ENCODE measurements at places on chromosomes 3 and 15.

GRCh38 chr3:171789759-171790505 lies 20.4 kb downstream of the PLD1 start:
- no peak for DNase-seq

- no peak for DNase-seq
These were observed 15.1 kb downstream of the THUMPD3 start for GRCh38 chr3:9377981-9378380.

DNA sequence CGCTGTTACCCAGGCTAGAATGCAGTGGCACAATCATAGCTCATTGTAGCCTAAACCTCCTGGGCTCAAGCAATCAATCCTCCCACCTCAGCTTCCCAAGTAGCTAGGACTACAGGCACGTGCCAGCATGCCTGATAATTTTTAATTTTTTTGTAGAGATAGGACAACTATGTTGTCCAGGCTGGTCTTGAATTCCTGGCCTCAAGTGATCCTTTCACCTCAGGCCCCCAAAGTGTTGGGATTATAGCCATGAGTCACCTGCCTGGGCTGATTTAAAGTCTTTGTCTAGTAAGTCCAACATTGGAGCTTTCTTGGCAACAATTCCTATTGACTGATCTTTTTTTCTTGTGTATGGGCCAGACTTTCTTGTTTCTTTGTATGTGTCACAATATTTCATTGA lies 28.1 kb downstream of the SPINK8 start:
- DNase-seq, result no peak

- DNase-seq, result no peak
These were observed 36.2 kb downstream of the FEM1B start for GRCh38 chr15:68313501-68314410.

- no peak for DNase-seq
These were observed 43.8 kb upstream of the SLC6A6 start for GRCh38 chr3:14358426-14359211.

DNA sequence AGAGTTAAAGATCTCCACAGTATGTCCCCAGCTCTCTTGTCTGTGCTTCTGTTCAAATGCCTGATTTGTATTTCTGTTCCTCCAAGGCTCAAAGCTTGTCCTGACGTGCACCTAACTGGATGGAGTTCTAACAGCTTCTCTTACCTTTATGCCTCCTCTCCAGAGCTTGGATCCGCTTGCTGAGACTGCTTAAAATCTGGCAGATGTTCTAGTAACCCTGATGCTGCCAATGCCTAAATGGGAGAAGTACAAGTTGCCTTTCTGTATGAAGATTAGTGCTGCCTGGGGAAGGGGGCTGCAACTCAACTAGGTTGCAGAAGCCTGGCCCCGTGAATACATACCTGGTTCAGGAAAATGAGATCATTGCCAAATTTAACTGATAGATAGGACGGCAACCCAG lies 354.5 kb upstream of the KCNMB2 start:
- no peak for DNase-seq

- peak; percentile 36 for DNase-seq
These were observed 46.2 kb downstream of the PTH1R start for GRCh38 chr3:46923559-46924350.

DNA sequence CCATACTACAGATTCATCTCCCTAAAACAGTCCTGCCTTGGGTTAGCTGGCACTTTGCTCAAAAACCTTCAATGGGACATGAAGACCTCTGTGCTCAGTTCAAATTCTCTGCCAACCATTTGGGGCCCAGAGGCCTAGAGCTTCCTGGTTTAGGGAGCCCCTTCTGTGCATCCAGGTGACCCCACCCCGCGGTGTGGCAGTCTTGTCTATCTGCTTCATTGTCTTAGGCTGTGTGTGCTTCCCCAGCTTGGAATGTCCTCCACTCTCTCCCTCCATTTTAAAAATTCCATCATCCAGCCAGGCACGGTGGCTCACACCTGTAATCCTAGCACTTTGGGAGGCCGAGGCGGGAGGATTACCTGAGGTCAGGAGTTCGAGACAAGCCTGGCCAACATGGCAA lies 99.0 kb upstream of the NEO1 start:
- DNase-seq, result no peak

- DNase-seq, result no peak
These were observed 16.5 kb upstream of the GLCE start for GRCh38 chr15:69143756-69144436.

- no peak for DNase-seq
These were observed 75.1 kb downstream of the VGLL4 start for GRCh38 chr3:11568503-11569155.

DNA sequence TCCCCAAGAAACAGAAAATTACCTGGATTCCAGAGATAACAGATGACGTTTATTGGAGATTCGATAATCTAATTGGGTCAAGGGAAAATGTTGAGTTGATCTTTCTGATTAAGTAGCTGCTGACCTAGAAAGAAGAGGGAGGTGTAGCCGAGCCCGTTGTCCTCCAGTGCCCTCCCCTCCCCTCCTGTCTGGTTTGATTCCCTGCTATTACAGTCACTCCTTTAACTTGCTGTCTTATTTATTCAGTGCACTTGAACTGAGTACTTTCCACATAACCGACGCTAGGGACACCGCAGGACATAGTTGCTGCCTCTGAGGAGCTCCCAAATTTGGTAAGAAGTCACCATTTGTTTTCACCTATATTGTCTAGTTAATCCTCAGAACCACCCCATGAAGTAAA lies 103.7 kb downstream of the AQP9 start:
- no peak for DNase-seq

- DNase-seq, result no peak
These were observed 53.5 kb downstream of the MSL2 start for GRCh38 chr3:136142592-136142991.

- no peak for DNase-seq
These were observed 44.5 kb downstream of the CCR1 start for GRCh38 chr3:46163556-46164041.

- DNase-seq, result no peak
These were observed 12.0 kb downstream of the SLCO3A1 start for GRCh38 chr15:91865486-91865885.

- no peak for DNase-seq
These were observed 54.8 kb upstream of the OXTR start for GRCh38 chr3:8824238-8824637.

- no peak for DNase-seq
These were observed 14.6 kb downstream of the PLSCR5 start for GRCh38 chr3:146590521-146590920.

DNA sequence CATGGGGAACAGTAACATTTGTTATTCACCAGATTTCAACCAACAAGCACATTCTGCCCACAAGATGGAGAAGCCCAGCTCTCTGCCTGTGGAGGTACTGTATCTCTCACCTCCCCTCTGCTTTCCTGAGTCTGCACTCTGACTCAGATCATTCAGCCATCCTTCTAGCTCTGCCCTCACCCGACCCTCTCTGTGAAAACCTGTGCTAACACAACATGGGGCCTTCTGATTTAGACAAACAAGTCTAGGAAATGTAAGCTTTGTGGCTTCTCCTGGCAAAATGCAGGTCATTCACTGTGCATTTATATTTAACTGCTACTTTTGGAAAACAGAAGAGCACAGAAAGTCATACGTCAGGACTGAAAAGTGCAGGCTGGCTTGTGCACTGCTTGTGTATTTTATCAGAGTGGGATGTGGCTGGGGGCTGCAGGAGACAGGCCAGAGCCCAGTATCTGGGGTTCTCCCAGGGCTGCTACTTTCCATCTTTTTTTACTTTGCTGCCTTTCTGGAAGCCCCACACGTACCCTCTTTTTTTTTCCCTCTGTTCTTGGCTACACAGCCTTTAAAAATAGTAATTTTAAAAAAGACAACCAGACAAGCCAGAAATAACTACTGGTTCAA lies 50.8 kb downstream of the SUSD5 start:
- no peak for DNase-seq

- DNase-seq, result no peak
These were observed 44.6 kb upstream of the SLC22A13 start for GRCh38 chr3:38221005-38221404.

DNA sequence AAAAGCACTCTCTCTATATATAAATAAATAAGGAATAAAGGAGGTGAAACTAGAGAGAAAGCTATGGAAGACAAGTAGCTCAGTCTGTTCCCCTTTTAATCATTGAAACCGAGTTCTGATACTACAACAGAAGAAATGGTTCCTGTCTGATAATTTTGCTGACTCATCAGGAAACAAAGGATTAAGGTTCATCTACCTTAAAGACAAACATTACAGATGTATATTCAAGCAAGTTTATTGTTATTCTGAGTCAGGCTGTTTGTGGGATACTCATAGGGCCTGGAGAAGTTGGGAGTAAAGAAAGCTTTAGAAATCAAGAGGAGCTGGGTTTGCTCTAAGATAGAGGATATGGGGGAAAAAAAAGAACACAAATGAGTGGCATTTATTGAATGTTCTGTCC lies 566.0 kb downstream of the ROBO2 start:
- no peak for DNase-seq

DNA sequence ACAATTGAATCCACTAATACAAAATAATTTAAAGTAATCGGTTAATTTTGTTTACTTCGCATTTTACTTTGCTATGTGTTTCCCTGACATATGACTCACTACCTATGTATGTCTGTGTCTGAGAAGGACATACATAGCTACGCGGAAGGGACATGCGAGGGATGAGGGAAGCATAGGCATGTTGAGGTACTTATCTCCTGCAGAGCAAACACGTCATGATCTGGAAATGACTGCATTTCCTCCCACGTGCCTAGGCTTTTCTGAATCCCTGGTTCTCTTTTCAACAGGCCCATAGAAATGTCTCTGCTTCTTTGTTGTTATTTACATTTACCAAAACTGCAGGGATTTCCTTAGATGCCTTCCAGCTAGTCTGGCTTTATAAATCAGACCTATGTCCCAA lies 27.5 kb downstream of the ALCAM start:
- no peak for DNase-seq

DNA sequence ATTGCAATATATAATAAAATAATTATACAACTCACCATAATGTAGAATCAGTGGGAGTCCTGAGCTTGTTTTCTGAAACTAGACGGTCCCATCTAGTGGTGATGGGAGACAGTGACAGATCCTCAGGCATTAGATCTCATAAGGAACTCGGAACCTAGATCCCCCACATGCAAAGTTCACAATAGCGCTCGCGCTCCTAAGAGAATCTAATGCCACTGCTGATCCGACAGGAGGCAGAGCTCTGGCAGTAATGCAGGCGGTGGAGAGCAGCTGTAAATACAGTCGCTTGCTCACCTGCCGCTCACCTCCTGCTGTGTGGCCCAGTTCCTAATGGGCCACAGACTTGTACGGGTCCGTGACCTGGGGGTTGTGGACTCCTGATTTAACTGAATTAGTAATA lies 87.8 kb downstream of the P3H2 start:
- no peak for DNase-seq

- DNase-seq, result no peak
These were observed 644.9 kb upstream of the DPPA4 start for GRCh38 chr3:109982201-109982600.

DNA sequence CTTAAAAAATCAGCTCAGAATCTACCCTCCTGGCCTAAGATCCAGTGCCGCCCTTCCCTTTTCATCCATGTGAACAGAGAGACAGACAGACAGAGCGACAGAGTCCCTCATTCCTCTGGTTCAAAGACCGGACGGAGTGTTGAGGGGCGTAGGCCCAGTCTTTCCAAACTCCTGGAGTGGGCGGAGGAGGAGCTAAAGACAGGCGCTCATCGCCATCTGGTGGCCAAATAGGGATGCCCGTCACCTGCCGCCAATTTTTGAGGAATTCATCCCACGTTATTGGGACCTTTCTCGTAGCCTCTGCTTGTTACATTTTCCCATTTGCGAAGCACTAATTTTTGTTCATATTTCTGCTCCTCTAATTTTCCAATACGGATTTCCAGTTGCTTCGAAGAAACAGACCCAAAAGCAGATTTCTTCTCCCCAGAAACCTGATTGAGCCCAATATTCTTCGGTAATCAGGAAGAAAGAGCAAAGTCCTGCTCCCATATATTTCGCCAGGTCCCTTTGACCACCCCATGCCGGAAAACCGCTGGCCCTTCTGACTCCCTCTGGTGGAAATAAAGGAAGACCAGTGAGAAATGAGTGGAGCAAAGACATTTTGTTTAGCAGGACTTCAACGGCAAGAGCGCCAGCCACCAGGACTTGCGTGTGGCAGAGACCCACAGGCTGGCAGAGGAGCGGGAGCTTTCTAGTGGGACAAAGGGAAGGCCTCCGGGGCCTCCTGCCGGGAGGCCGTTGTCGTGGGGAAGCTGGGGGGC lies 88.0 kb downstream of the LRRK1 start:
- peak; percentile 68 for DNase-seq

GRCh38 chr15:38683382-38684242 lies 119.0 kb upstream of the RASGRP1 start:
- DNase-seq, result peak; percentile 85

DNA sequence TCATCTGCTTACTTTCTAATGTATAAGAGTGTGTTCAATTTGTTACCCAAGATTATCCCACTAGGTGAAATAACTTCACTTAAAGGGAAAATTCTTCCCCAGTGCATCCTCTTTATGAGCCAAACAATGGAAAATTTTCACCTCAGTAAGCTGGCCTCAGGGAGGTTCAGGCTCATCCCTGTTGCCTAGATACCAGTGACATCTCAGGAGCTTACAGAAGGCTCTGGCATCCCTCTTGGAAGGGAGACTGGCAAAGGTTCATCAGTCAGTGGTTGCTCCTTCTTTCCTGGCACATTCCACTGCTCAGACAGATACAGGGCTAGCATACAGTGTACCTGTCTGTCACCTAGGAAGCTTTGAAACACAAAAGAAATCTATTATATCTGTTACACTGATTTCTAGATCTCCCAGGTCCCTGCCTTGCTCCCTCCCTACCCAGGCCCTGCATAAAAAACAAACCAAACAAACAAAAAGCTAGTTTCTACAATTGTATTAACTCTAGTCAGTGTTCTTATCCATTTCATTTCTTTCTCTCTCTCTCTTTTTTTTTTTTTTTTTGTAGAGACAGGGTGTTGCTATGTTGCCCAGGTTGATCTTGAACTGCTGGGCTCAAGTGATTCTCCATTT lies 1.7 kb downstream of the IP6K2 start:
- no peak for DNase-seq

GRCh38 chr3:5735896-5736295 lies 548.4 kb downstream of the EDEM1 start:
- no peak for DNase-seq

DNA sequence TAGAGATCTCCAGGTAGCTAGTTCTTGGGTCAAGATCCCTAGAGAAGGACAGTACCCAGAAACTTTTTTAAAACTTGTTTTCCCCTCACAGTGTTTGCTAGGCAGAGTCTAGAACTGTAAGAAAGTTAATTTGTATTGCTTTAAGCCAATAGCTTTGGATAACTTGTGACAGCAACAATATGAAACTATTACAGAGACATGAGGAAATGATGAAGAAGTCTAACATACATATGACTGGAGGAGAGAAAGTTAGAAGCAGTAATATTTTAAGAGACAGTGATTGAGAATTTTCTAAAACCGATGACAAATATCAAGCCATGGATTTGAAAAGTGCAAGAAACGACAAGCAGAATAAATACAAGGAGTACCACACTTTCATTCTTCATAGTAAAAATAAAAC lies 10.0 kb downstream of the HMG20A start:
- DNase-seq, result no peak

GRCh38 chr3:142817897-142818296 lies 71.0 kb downstream of the PCOLCE2 start:
- no peak for DNase-seq

GRCh38 chr3:22836131-22836530 lies 367.0 kb upstream of the UBE2E2 start:
- no peak for DNase-seq

GRCh38 chr15:85752491-85752961 lies 42.2 kb downstream of the KLHL25 start:
- no peak for DNase-seq

- no peak for DNase-seq
These were observed 1109.6 kb upstream of the CADM2 start for GRCh38 chr3:83849106-83849730.

- DNase-seq, result no peak
These were observed 4.6 kb downstream of the MYRIP start for GRCh38 chr3:39814007-39814406.
